ENCODE measurements at places on chromosomes 3 and 15.

DNA sequence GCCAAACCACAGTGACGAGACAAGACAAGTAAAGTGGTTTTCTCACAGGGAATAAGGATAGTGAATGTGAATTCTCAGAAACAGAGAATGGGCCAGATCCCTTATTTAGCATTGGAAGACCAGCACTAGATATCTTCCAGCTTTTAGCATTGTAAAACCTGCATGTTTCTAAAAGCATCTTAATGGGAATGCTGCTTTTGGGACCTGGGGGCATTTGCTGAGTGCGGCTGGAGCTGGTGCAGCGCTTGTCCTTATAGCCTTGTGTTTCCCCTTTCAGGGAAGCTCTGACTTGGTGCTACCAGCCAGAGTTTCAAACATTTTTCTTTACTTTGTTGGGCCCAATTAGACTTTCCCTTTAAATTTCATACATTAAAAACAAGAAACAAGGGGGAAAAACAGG, 52.9 kb downstream of the CLSTN2 start:
- no peak for DNase-seq

GRCh38 chr3:113966172-113966571, 18.4 kb downstream of the ZDHHC23 start:
- no peak for DNase-seq

- no peak for DNase-seq
Measured at GRCh38 chr15:101313041-101313761, 18.2 kb upstream of the SNRPA1 start.

DNA sequence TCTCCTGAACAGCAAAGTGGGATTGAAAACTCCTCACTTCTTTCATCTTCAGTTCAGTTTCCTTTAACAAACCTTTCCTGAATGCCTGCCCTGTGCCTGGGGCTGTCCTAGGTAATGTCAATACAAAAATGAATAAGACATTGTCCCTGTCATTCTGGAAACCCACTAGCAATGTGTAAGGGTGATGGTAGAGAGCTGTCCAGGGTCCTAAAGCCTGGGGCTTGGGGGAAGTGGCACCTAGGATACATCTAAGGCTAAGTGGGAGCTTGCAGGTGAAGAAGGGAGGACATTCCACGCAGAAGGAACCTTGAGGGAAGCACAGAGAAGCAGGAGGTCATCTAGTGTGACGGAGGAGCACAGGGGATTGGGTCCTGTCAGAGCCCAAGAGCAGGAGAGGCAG, 212.7 kb upstream of the PPP2R3A start:
- DNase-seq: no peak

GRCh38 chr15:77454951-77455350, 34.3 kb downstream of the HMG20A start:
- no peak for DNase-seq

GRCh38 chr3:189947948-189948723, 172.6 kb downstream of the P3H2 start:
- no peak for DNase-seq

- no peak for DNase-seq
Measured at GRCh38 chr3:22208844-22209243, 457.8 kb upstream of the ZNF385D start.

GRCh38 chr15:93852761-93853160, 378.6 kb upstream of the MCTP2 start:
- no peak for DNase-seq

GRCh38 chr3:143820466-143821221, 27.6 kb downstream of the SLC9A9 start:
- no peak for DNase-seq

DNA sequence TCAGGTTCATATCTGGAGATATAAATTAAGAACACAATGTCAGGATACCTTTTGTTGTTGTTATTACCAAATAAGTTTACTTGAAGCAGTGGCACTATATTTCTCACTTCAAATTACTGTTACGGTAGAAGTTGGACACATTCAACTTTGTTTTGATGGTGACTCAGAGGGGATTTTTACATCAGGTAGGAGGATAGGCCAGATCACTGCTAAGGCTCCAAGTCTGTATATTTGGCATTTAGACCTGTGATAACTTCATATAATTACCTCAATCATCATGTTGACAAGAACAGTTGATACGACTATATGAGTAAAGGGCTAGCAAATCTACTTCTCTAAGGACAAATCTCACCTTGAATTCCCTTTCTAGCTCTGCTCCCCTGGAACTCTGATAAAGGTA, 15.6 kb downstream of the LZTFL1 start:
- DNase-seq: no peak

- no peak for DNase-seq
Measured at GRCh38 chr15:84981711-84982300, at the start of gene PDE8A. Gene PDE8A (plus strand): TSS chr15:84981856. CDS start chr15:84982163, 307 bp downstream.

- no peak for DNase-seq
Measured at GRCh38 chr3:195571361-195571760, 12.4 kb downstream of the APOD start.

GRCh38 chr15:62109437-62109836, 42.7 kb downstream of the C2CD4A start:
- DNase-seq: no peak

DNA sequence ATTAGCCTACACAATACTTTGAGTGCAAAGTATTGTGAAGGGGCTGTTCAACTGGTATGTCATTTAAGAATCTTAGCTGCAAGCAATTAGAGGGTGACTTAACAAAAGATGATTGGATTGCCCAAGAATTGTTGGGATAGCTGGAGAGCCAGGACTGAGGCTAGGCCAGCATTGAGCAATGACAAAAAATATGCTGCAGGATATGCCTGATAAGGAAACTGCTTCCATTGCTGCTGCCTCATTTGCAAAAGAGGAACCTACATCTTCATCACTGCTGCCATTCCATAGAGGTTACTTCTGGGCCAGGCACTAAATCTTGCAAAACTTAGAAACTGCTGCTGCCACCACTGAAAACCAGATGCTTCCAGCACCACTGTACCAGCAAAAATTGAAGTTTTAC, 108.0 kb upstream of the TBC1D5 start:
- DNase-seq: no peak

DNA sequence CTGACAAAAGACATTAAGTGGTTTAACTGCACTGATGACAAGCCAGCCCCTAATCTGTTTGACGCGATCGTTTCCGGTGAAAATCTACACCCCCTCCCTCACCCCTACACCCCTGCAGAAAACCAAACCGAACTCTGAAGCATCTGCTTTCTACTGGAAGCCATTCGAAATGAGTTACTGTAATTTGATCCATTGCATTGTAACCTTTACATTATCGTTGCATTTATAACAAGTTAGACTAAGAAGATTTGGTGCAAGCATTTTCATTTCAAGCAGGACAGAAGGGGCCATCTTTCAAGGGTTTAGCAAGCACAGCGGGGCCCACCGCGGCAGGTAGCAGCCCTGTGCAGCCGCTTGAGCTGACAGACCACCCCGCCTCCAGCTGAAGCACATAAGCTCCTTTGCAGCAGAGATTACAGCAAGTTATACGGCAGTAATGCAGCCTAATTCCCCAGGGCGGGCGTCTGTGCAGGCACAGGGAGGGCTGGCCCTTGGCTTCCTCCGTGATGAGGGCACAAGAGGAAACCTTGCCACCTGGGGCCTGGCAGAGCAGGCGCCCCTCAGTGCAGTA, 79.3 kb downstream of the CHSY1 start:
- DNase-seq: no peak

DNA sequence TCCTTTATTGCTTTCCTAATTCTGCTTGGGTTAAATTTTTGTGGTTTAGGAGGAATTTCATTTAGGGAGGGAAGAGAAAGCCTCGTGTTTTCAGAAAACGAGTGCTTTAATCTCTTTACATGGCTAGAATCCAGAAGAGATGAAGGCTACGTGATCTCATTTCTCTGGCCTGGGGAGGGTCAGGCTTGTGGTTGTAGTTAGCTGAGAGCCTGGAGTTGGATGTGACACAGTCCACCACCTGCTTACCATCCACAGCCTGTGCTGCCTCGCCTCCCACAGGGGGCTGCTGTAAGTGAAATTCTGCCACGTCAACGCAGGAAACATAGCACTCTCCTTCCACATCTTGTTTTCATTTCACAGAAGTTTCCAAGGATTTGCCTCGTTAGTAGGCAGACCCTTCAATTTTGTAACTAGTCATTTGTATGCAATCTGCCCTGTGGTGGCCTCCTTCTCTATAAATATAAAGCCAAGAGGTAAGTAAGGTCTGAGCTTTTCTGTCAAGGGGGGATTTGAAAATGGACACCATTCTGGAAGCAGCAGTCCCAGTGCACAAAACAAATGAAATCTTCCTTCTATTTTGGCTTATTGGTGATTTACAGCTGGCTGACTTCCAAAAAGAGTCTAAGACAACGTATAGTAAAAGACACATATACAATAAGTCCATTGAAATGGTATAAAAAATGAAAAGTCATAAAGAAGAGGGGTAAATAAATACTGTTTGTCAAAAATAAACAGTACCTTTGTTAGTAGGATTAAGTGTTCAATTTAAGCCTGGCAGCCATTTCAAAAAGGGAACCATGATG, 3.4 kb downstream of the GXYLT2 start:
- DNase-seq: no peak

- no peak for DNase-seq
Measured at GRCh38 chr3:71252466-71252865, 331.1 kb downstream of the FOXP1 start.

DNA sequence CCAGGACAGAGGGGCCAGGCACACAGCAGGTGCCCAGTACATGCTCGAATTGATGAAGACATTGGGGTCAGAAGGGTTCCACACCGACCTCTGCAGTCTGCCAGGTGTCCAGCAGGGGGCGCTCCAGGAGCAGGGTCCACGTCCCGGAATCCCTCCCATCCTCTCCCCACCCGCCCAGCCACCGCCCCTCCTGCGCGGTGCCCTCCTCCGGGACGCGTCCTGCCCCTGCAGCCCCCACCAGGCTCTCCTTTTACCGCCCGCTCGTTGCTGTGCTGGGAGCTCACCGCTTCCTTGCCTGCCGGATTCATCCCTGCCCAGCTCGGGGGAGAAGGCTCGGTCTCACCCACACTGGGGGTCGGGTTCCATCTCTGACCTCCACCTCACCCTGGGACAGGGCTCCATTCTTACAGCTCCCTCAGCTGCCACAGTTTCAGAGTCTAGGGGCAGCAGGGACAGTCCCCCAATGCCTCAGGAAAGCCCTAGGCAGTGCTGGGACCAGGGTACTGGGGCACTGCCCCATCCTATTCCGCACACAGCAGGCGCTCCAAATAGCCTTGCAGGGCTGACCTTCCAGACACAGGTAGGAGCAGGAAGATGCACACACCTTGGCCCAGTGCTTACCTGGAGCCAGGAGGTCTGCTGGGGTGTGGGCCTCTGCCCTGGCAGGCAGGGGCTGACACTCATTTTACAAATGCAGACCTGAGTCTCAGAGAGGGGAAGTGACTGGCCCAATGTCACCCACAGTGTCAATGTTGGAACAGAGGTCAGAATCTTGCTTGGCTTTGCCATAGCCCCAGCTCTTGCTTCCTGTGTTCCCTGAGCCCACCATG, 31.0 kb downstream of the GRIP2 start:
- DNase-seq: no peak

DNA sequence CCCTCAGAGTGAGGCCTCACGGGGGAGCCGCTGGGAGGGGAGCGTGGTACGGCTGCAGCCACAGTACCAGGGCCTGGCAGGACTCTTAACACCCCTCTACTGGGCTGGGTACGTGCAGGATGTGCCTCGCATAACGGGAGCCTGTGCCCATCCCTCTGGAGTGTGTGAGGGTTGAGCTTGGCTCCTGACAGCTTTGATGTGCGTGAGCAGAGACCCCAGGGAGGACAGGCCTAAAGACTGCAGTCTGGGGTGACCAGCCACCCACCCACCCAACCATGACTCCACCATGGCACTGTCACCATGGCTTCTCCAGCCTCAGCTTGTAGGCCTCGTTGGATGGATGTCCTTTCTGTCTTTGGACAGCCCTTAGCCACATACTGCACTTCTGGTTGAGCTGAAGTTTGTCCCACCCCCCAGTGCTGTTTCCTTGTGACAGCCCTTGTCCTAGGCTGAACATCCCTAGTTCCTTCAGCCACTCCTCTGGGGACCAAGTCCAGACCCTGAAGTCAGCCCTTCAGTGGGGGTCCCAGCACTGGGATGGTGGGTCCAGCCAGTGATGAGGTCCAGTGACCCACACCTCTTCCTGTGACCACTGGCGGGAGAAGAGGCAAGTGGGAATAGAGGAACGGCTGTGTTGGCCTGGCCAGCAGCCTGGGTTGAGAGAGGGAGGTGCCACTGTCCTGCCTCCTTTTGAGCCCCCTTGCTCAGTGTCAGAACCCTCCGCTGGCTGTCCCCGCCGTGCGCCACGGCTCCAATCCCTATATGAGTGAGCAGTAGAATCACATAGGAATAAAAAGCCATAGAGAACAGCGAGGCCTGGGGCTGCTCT, 6.1 kb downstream of the GLYCTK start:
- no peak for DNase-seq

GRCh38 chr3:160260587-160261270, 35.5 kb downstream of the C3orf80 start:
- no peak for DNase-seq

GRCh38 chr3:60610441-60611112, 640.7 kb downstream of the FHIT start:
- DNase-seq: no peak

- DNase-seq: no peak
Measured at GRCh38 chr3:78976200-78976599, 791.6 kb downstream of the ROBO1 start.

DNA sequence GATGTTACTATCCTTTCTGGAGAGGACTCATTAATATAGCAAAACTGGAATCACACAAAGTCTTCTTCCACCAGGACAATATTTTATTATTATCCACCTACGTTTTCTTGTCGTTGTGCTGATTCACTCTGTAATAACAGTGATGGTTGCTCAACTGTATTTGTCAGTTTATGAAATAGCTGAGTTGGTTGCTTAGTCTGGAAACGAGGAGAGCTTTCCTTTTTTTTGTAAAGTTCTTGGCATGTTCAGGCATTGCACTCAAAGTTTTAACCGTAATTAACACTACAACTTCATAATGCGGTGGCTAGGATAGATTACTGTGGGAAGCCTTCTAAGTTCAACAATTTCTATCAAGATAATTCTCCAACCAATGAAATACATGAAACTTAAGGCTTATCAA, 131.2 kb downstream of the RAP2B start:
- DNase-seq: no peak

GRCh38 chr3:20743553-20744321, 557.7 kb upstream of the SGO1 start:
- DNase-seq: no peak

DNA sequence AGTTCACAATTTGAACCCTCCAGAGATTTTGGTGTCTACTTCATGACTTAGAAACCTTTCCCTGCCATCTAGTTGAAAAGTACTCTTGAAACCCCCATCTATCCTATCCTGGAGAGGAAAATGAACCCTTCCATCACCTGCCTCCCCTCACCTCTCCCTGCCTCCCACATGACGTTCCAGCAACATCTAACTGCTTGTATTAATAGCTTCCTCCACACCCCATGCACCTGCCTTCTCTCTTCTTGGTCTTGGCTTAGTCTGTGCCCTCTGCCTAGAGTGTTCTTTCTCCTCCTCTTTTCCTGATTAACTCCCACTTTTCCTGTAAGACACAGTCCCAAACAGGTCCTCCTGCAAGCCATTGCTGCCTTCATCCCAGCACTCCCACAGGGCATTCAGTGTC, 107.8 kb downstream of the LIPC start:
- DNase-seq: no peak

DNA sequence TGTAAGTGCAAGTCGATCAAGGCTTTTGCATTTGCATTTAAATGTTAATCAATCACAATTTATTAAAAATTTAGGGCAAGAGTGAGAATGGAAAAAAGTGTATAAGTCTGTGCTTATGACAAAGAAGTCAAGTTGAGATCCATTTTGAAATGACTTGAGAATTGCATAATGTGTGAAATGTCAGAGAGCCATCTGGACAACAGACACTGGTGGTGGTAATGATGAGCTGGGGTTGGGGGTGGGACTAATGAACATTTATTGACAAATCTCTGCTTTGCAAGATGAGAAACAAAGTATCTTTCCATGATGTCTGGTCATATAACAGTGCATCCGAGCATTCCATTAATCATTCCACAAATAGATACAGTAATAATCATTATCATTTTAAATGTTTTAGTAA, 89.4 kb upstream of the ZBTB20 start:
- no peak for DNase-seq
